Effector CD4-positive, alpha-beta T cell (primary cell): ENCODE measurements at places on chromosomes 1 and 21.

GRCh38 chr1:88890131-88890530 lies 1.2 kb downstream of the GTF2B start:
- no peak for DNase-seq

DNA sequence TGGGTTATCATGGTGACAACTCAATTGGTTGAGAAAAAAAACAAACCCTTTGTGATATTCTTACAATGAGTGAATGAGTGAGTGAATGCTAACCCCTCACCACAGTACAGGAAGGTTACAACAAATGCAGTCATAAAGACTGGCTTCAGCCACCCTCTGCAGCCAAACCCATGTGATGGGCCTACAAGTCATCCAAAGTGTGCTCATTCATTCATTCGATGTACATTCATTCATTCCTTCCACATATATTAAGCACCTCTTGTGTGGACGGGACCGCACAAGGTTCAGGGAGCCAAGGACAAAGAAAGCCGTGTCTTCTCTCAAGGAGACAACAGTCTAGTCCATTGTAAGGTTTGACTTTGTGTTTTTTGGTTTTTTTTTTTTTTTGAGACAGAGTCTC lies 49.4 kb downstream of the WDR4 start:
- DNase-seq = no peak

- DNase-seq = no peak
Observed at GRCh38 chr1:228792601-228793000, 57.3 kb downstream of the RHOU start.

DNA sequence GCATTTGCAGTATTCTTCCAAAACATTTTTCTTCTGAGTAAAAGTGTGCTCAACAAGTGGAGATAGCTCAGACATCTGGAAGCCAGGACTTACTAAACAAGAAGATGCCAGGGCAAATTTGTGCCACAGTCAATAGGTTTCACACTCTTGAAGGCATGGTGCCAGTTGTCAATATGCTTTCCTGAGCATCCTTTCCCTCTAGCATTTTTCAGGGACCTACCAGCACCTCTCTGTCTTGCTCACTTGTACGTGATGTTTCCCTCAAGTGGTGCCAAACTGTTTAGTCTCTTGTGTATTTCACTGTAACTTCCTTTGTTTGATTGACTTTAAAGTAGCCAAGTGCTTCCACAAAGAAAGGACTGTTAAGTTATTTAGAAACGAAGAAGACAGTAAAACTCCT lies 194.0 kb upstream of the SGIP1 start:
- no peak for DNase-seq

- DNase-seq = no peak
Observed at GRCh38 chr1:57088653-57089052, 122.8 kb upstream of the C8B start.

GRCh38 chr1:77360256-77360655 lies 78.4 kb downstream of the AK5 start:
- no peak for DNase-seq

GRCh38 chr1:163912170-163912884 lies 590.6 kb downstream of the NUF2 start:
- no peak for DNase-seq

DNA sequence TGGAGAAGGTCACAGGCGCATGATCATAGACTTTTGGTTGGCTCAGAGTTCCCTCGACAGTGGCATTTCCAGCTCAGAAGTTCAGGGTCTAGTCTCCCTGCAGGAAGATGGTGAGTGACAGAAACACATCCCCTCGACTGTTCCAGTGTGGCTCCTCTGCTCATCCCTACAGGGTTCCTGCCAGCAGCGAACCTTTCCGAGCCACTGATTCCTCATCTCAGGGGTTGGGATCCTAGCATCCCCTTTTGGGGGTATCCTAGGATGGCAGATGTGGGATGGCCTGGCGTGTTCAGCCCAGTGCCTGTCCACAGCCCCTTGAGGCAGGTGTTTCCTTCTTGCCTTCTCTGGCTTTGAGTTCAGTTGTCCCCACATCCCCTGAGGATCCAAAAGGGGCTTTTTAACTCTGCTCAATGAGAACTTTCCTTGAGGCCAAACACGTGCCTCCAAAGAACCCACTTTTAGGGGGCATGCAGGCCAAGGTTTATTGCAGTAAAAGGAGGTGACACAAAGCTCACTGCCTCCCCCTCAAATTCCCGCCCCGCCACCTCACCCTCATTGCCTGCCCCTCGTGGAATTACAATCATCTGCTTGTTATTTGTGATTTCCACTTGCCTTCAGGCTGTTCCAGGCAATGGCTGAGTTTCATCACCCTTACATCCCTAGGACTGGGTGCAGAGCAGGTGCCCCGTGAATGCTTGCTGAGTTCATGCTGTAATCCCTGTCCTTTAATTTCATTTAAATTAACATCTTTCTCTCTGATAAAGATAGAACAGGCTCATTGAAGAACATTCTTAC lies 440.7 kb downstream of the CAMTA1 start:
- no peak for DNase-seq
